ENCODE measurements at places on chromosomes 7 and 10. TPM values are rescaled to one million over a fixed set of nuclear protein-coding genes. Genes with fewer than 3 reads are reported as not detected.

CRPPA gene
- total RNA-seq = 0.74 TPM

DNA sequence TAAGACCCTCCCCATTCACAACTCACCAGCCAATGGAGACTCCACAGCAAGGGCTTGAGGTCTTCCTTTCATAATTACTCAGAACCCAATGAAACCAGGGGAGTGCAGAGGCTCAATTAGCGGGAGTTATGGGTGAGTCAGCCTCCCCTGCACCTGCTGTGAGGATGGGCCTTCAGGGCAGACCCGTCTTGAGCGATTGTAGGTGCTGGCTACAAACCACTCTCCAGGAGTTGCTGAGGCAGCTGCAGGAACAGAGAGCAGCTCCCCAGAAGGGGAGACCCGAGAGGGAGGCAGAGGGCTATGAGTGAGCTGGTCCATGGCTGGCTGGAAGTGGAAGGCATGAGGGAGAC, 58.5 kb upstream of the SORCS3 start:
- peak; percentile 15 for DNase-seq

DNA sequence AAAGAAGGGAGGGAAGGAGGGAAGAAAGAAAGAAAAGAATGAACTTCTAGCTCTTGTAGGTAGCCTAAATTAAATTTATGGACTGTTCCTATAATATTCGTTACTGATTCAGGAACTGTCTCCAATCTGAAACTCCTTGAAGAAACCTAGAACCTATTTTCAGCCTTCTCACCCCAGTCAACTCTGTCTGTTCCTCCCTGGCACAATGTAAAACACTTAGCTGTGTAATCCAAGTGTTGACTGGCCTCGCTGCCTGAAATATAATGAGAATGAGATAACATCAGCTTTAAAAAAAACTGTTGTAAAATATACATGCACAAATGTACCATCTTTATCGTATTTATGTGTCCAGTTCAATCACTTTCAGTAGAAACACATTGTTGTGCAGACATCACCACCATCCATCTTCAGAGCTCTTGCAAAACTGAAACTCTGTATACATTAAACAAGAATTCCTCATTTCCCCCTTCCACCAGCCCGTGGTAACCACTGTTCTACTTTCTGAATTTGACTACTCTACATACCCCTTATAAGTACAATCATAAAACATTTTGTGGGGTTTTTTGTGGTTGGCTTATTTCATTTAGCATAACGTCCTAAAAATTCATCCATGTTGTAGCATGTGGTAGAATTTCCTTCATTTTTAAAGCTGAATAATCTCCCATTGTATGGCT, 6.3 kb upstream of the C7orf33 start:
- DNase-seq = no peak

GRCh38 chr7:105185290-105186010, 171.4 kb downstream of the KMT2E start:
- DNase-seq = no peak

DNA sequence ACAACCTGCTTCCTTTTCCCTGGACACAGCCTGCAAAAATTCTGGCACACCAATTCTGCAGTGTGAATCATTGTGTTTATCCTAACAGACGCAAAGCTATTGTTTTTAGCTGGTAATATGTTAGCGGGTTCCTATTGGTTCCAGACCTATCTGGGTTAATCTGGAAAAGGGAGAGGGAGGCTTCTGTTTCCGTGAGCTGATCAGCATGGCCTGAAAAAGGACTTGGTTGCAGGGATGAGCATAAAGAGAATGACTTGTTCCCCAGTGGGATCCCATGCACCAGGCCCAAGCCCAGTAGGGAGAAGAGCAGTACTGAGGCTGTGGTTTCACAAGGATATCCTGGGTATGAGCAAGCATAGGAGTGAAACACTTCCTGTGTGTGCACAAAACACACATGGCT, 78.4 kb downstream of the PDE1C start:
- DNase-seq = no peak

DNA sequence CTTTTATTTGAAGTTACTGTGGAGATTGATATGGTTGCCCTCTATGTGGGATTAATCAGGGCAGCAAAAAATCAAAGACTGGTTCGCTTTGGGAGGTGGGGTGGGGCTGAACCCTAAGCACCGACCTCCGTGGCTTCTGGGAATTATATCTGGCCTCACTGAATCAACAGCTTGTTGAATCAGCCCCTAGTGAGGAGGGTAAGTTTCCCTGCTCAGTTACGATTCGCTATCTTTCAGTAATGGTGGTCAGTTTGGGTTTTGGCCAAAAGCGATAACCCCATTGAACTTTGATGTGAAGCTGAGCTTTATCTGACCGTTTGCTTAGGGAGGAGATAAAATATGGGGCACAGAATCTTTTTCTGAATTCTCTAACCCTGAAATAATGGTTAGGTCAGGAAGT, 16.6 kb upstream of the ARPC1A start:
- DNase-seq = no peak

DNA sequence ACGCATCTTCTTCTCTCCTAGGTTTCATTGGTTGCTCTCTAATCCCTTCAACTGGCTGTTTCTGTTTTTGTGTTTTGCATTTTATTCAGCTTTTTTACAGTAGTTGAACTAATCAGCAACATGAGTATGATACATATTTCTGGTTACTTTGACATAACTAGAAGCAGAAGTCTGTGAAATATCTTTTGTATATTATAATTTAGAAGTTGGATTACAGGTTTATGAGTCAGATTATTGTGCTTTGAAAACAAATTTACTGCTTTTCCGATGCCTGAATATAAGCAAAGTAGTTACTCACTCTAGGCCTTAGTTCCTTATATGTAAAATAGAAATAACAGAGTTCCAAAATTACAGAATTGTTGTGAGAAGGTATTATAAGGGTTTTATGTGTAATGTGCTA, 96.2 kb upstream of the MEOX2 start:
- DNase-seq = no peak

All from activated CD8-positive, alpha-beta T cell treated with anti-CD3 and anti-CD28 coated beads, Interleukin-2, amount 10 ng/mL, durations not matched to agents 7 days and 5 days (primary cell).